ENCODE measurements at places on chromosomes 16 and 17.

DNA sequence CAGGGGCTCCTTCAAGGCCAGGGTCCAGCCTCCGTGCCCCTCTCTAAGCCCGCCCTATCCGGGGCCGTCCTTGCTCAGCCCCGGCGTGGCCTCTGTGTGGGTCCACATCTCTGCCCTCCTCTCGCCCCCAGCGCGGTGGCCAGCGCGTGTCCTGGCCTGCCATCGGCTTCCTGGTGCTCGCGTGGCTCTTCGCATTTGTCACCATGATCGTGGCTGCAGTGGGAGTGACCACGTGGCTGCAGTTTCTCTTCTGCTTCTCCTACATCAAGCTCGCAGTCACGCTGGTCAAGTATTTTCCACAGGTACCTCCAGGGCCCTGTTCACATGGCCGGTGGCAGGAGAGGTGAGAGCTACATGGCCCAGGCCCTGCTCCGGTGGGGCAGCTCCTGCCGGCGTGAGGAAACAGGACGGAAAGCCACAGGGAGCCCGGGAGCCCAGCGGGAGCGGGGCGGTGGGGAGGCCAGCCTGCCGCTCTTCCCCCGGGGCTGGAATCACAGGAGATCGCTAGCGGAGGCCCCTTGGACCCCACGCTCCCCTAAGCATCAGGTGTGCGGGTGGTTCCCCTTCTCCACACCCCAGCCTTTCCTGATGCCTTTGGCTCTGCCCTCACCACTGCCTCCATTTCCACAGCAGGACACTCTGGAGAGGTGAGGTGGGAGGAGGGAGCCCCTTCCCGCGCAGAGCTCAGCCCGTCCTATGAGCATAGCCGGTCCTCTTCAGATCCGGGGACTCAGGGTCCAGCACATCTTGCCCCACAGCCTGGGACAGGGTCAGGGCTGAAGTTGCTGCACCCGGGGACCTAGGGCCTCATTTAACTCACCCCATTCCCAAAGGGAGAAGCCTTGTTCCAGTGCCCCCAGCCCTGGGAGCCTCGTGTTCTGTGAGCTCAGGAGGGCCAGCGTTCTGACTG is 10.2 kb downstream of the TAX1BP3 start:
- DNase-seq, result no peak

DNA sequence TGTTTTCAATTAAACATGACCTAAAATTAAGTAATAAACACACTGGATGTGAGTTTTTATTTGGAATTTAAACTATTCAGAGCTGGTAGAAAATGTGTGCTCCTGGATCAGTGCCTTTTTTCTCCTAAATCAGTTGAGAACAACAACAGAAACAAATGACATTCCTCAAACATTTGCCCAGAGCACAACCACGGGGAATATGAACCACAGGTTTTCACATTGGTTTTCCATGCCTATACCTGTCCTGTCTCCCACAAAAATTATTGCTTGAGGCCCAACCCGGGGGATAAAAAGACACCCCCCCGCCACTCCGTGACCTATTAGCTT is 6.8 kb downstream of the HSBP1 start:
- DNase-seq, result no peak

GRCh38 chr17:75895370-75896155 is 1.2 kb downstream of the TRIM65 start:
- no peak for DNase-seq

- no peak for DNase-seq
These were observed 13.6 kb downstream of the CCDC92B start for GRCh38 chr17:2735896-2736295.

- DNase-seq, result no peak
These were observed 3.7 kb downstream of the VAMP2 start for GRCh38 chr17:8159032-8159400.

DNA sequence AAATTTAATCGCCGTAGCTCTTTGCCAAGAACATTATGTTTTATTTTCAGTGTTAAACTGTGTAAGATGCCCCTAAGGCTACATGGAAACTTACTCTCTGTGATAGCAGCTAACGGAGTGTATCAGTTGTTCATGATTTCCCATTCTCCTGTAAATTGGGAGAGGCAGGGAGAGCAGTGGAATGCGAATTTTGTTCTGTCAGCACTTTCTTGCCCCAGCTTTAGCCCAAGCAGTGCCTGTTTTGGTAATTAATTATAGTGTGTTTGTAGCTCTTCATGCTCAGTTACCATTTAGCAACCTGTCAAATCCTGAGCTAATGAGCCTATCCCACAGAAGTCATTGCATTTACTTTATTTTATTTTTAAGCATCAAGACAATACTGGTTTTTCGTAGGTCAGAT is 475.1 kb upstream of the RBFOX1 start:
- no peak for DNase-seq

- no peak for DNase-seq
These were observed 74.5 kb upstream of the METRNL start for GRCh38 chr17:83004791-83005380.

GRCh38 chr16:4452674-4453073 is 21.8 kb downstream of the NMRAL1 start:
- DNase-seq, result no peak

GRCh38 chr17:19333736-19334290 is 28.7 kb downstream of the B9D1 start:
- DNase-seq, result no peak

- DNase-seq, result no peak
These were observed 269.0 kb downstream of the WWOX start for GRCh38 chr16:78368121-78369102.

- no peak for DNase-seq
These were observed 6.9 kb downstream of the KRT31 start for GRCh38 chr17:41390411-41390938.

DNA sequence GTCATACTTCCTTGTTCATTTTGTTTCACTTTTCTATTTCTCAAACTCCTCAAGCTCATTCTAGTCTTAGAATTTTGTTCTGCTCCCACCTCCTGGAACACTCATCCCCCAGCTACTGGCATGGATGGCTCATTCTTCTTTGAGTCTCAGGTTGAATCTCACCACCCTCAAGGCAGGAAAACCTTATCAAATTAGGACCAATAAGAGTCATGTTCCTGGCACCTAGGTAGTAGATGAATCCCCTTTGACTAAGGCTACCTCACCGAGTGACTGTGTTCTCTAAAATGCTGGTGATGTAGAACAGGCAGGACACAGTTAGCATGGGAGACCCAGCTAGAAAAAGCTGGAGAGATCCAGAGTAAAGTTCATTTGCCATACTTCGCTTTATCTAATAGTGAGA is 1050.8 kb upstream of the EEF2KMT start:
- no peak for DNase-seq

DNA sequence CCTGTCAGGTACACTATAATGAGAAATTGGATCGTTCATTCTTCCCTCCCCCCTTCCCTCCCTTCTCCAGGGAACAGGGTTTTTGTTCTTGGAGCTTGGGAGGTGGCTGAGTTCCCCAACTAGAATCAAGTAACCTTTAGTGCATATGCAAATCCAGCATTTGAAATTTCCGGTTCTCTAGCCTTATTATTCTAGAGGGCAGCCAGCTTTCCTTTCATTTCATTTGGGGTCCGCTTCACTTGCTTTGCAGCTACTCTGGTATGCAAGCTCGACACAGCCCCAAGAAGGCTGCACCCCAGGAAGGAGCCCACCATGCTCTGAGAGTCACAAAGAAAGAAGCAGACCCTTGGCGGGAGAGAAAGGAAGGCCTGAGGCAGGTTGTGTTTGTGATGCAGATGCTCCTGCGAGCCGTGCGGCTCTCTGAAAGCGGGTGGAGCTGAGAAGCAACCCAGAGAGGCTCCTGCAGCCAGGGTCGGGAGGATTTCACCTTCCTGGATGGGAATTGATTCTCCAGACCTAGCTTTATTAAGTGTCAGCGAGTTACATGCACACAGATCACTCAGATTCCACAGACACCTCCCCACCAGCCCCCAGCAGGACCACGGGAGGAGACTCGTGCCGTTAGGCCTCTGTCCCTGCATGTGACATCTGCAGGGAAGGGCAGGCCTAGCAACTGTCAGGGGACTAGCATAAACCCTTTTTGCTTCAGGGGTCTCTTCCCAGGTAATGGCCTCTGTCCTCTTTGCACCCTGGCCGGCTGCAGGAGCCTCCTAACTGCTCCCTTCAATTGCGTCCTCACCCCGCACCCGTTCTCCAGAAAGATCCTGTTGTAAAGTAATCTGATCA is 34.5 kb downstream of the PMM2 start:
- no peak for DNase-seq
